A549 treated with ZK216348 at 1 μM for 4 hours (cell line): ENCODE measurements at places on chromosomes 2 and 18. TPM values are rescaled to one million over a fixed set of nuclear protein-coding genes. Genes with fewer than 3 reads are reported as not detected.

Gene MC4R
- total RNA-seq: not detected in 5 replicates

Gene LRRTM4
- total RNA-seq: not detected in 5 replicates

Gene SLC30A3
- 1.9 to 4.2 TPM (median 3.6 TPM) in 5 replicates for total RNA-seq

Gene AKAIN1
- total RNA-seq: not detected in 5 replicates

Gene UGT1A5
- not detected in 5 replicates for total RNA-seq

Gene GRB14
- 4.6 to 7.4 TPM (median 5.2 TPM) in 5 replicates for total RNA-seq

Gene TXNL1
- total RNA-seq: 60.1 to 85.8 TPM (median 62.3 TPM) in 5 replicates

Gene SEMA4F
- 7.2 to 13.3 TPM (median 10.9 TPM) in 5 replicates for total RNA-seq

Gene MGAT4A
- 1.3 to 2.3 TPM (median 2.0 TPM) in 5 replicates for total RNA-seq

Gene HOXD3
- total RNA-seq: 0.14 to 0.32 TPM in 2 of 5 replicates, not detected in the others

Gene CD207
- not detected in 5 replicates for total RNA-seq

Gene CLEC4F
- not detected in 5 replicates for total RNA-seq

Gene MC2R
- not detected in 5 replicates for total RNA-seq

Gene SIX2
- total RNA-seq: 0.33 to 0.79 TPM (median 0.72 TPM) in 5 replicates

Gene GALNT14
- total RNA-seq: 37.1 to 50.5 TPM (median 47.5 TPM) in 5 replicates

Gene MOCOS
- total RNA-seq: 2.6 to 4.8 TPM (median 2.7 TPM) in 5 replicates
